ENCODE measurements at places on chromosomes 4 and X.

- no peak for DNase-seq
These were observed 72.6 kb downstream of the EPHA5 start for GRCh38 chr4:65597697-65598096.

- no peak for DNase-seq
These were observed 73.3 kb downstream of the PRPS1 start for GRCh38 chrX:107701493-107702121.

- no peak for DNase-seq
These were observed 109.1 kb upstream of the VMA21 start for GRCh38 chrX:151287954-151288353.

DNA sequence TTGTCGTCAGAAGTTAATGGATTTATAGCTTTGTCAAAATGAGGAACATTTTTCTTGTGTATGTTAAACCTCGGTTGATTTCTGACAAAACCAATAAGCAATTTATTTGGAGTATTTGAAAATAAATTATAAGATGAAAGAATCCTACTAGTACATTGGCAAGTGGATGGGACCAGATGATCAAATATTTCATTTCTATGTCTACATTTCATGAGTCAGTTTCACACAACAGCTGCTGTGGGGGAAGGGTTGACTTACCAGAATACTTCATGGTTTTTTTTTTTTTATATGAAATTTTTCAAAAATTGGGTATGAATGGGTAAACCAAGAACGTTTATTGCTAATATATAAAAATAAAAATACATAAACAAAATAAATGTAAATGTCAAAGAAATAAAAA lies 39.4 kb downstream of the RAPGEF2 start:
- no peak for DNase-seq

GRCh38 chr4:41144812-41145211 lies 69.5 kb downstream of the APBB2 start:
- DNase-seq, result no peak
